ENCODE measurements at places on chromosomes 7 and 10.

DNA sequence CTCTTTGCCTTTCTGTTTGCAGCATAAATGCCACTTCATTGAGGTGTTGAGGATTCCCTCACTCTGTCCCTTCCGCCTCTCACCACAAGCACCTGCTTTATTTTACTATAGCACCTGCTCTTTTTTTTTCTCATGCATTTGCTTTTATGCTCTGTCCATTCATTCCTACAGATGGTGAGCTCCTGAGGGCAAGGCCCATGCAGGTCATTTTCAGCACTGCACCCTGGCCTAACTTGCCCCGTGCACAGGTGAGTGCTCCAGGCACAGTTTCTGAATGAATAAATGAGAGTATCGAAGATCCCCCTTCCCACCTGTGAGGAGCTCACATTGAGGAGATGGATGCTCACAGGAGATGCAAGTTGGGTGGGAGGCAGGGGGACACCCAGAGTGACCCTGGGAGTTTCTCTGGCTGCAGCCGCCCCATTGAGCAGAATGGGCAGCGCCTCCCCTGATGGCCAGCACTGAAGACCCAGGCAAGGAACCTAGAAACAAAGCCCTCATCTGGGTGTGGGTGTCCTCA lies 1.2 kb upstream of the AKR1E2 start:
- no peak for DNase-seq

- no peak for DNase-seq
Measured at GRCh38 chr7:92657391-92657790, 67.2 kb upstream of the FAM133B start.

DNA sequence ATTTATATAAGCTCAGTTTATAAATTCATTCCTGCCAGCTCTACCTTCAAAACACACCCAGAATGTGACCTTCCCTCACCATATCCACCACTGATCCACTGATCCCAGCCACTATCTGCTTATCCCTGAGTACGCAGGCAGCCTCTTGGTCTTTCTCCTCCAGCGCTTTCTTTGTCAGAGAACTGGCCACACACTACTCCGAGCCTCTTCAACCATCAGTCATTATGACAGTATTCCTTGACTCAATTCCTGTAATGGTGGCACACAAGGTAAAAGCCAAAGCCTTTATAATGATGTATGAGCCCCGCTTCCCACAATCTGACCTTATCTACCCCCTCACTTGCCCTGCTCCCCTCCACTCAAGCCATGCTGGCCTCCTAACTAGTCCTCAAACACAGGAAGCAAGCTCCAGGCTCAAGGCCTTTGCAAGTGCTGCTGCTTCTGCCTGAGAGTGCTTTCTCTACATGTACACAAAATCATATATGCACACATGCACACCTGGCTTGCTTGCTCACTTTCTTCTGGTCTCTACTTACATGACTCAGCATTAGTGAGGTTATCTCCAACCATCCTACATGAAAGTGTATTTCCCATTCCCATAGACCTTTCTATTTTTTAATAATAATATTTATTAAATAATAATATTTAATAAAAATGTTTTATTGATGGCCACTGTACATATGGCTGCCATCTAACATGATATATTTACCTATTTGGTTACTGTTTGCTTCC lies 150.4 kb upstream of the FEZF1 start:
- no peak for DNase-seq

DNA sequence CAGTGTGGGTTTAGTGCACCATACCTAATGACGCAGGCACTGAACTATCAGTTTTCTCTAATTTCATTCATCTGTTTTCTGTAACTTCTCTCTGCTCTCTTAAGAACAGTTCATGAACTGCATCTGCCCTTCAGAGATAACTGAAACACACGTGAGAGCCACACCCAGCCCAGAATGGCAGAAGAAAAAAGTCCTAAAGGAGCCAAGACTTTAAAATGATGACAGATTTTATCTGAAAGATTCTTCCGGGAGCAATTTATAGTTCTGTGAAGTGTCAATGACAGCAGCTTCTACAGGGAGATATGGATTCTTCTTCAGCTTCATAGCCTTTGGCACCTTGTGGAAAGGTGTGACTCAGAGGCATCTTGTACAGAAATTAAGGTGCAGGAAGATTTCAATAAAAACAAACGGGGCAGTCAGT lies 211.5 kb upstream of the SLC26A5 start:
- no peak for DNase-seq

All from activated naive CD8-positive, alpha-beta T cell treated with anti-CD3 and anti-CD28 coated beads, Interleukin-2, amount 50 U/mL, for 24 hours (primary cell).